Suppressor macrophage (primary cell): ENCODE measurements at places on chromosomes 16 and 17.

DNA sequence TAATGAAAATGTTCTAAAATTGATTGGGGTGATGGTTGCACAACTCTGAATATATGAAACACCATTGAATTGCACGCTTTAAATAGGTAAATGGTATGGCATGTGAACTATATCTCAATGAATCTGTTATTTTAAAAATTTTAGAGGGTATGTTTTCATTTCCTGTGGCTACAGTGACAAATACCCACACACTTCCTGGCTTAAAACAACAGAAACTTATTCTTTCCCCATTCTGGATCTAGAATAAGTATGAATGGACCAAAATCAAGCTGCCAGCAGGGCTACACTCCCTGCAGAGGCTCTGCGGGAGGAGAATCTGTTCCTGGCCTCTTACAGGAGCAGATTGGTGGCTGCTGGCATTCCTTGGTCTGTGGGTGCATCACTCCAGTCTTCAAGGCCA, 11.3 kb upstream of the PECAM1 start:
- peak; percentile 48 for DNase-seq

GRCh38 chr16:19113577-19114358, at the start of gene ITPRIPL2:
ITPRIPL2 (plus strand) TSS chr16:19113964; CDS start chr16:19114462, 498 bp downstream.
- peak; percentile 89 for DNase-seq

GRCh38 chr16:20987049-20987448, 86.5 kb downstream of the LYRM1 start:
- DNase-seq = no peak

- no peak for DNase-seq
These were observed 216.5 kb downstream of the TMEM114 start for GRCh38 chr16:8373676-8374431.

- no peak for DNase-seq
These were observed 16.4 kb downstream of the SLC5A10 start for GRCh38 chr17:18968345-18968744.

DNA sequence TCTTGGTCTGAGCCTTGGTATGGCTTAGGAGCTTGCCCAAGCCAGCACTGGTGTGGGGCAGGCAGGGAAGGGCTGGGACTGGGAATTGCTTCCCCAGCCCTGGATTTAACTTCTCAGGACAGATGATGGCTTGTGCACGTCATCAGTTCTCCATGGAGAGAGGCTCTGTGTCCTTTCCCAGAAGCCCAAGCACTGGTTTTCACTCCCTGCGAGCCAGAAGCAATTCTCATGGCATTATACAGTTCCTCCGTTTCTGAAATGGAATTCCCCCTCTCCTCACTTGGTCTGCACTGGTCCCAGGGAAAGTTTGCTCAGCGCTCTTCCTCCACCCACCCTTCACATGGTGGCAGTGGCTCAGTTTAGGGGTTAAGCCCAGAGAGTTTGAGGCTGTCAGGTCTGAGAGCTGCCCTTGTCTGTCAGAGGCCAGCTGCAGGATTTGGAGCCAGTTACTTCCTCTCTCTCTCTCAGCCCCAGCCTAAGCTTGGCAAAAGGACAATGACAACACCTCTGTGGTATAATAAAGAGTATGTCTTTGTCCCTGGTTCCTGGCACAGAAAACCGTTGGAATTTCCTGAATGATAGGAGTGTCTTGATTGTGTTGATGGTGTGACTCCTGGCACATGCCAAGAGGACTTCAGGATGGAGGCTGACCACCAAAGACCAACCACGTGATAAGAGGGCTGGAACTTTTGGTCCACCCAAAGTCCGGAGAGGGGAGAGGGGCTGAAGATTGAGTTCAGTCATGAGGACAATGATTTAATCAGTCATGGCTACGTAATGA, 219.6 kb upstream of the TNRC6C start:
- DNase-seq = peak; percentile 16

- DNase-seq = no peak
These were observed 55.0 kb upstream of the MEAK7 start for GRCh38 chr16:84559311-84559932.

GRCh38 chr17:30992551-30992950, 21.7 kb downstream of the RNF135 start:
- no peak for DNase-seq

DNA sequence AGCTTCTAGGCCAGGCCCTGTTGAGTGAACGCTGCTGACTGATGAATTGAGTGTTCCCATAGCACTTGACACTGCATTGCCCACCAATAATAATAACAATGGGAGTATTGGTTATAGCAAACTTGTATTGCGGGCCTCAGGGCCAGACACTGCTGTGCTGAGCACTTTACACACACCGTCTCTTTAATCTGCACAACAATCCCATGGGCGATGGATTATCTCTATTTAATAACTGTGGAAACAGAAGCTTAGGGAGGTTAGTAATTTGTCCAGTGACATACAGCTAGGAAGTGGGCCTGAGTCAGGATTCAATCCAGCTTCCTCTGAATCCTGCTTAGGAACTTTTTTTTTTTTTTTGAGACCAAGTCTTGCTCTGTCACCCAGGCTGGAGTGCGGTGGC, 11.2 kb downstream of the ARHGAP23 start:
- DNase-seq = no peak

GRCh38 chr16:56399486-56399885, 25.9 kb downstream of the AMFR start:
- DNase-seq = no peak

- DNase-seq = no peak
These were observed 218.7 kb upstream of the AXIN2 start for GRCh38 chr17:65780111-65780510.

DNA sequence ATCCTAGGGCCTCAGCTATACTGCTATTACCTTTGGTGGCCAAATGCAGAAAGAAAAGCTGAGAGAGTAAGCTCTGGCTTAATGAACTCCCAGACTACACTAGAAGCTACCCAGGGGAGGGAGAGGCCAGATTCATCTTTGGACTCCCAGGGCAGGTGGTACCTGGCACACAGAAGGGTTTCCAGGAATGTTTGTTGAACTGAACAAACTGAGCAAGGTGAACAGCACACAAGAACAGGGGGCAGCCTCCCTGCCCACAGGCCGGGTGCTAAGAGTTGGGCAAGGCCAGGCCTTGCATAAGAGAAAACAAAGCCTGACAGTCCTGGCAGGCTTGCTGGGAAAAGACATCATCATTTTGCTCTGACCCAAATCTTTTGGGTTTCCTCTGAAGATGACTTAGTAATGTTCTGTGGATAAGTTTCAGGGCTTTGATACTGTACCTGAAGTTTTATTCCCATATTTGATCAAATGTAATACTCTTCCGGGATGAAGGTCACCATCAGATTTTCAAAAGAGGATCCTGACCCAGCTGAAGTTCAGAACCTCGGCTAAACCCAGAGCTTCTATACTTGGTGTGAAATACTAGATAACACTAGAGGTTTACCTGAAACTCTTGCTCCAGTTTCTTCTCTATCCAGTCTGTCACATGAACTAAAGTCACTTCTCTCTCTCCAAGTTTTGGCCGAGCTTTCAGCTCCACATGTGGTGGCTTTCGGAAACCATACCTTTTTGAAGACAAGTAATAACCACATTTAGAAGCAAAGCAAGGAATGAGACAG, 20.5 kb upstream of the ERN1 start:
- peak; percentile 36 for DNase-seq

DNA sequence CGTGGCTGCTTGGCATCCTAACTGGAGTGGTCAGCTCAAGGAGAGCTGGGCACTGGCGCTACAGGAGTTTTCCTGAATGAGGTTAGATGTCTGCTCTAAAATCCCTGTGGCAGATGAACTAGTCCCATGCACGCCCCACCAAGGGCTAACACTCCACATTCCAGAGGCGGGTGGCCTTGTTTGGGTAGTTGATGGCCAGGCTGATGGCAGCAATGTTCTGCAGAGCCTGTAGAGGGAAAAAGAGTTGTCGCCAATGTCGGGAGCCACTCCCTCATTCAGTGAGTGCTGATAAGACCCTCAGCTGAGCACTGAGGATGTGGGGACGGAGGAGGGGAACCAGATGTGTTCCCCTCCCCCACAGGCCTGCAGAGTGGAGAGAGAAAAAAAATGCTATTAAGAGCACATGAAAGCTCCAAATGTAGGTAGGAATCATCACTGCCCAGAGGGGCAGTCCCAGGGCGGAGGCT, 42.5 kb upstream of the ATP2A3 start:
- DNase-seq = no peak

GRCh38 chr17:75135452-75135851, 3.9 kb upstream of the NT5C start:
- DNase-seq = no peak

GRCh38 chr17:10574324-10574723, 24.9 kb upstream of the MYH2 start:
- no peak for DNase-seq

GRCh38 chr16:25413975-25414374, 156.3 kb upstream of the ZKSCAN2 start:
- no peak for DNase-seq

DNA sequence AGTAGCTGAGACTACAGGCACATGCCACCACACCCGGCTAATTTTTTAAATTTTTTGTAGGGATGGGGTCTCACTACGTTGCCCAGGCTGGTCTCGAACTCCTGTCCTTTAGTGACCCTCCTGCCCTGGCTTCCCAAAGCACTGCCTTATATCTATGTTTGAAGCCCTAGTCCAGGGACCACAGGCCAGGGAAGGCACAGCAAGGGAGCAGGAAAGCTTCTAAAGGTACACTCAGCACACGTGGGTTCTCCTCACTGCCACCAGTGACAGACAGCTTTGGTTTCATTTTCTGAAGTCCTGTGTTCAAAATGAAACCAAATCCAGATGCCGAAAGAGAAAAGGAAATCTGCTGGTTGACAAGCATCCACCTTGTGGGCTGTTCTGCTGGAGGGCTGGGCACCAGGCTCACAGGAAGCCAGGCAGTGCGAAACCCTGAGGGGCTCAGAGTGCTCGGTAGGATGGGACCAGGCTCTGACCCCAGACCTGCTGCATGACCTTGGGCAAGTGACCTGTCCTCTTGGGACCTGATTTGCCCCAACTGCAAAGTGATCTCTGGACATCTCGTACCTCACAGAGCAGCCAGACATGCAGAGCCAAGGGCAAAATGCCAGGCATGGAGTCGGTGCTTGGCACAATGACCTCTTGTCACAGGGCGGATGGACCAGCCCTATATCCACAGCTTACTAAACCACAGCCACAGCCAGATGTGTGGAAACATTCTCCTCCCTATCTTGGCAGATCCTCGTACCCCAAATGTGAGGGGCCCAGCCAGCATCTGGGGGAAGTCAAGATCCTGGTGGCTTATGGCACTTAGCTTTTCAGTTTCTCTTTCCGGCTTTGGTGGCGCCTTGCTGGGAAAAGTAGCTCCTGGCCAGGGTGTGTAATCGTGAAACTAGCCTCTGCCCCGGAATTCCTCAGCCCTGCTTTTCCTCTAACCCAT, 2.8 kb upstream of the SOCS1 start:
- DNase-seq = no peak

GRCh38 chr16:2919511-2920255, 8.0 kb downstream of the FLYWCH1 start:
- DNase-seq = peak; percentile 75

DNA sequence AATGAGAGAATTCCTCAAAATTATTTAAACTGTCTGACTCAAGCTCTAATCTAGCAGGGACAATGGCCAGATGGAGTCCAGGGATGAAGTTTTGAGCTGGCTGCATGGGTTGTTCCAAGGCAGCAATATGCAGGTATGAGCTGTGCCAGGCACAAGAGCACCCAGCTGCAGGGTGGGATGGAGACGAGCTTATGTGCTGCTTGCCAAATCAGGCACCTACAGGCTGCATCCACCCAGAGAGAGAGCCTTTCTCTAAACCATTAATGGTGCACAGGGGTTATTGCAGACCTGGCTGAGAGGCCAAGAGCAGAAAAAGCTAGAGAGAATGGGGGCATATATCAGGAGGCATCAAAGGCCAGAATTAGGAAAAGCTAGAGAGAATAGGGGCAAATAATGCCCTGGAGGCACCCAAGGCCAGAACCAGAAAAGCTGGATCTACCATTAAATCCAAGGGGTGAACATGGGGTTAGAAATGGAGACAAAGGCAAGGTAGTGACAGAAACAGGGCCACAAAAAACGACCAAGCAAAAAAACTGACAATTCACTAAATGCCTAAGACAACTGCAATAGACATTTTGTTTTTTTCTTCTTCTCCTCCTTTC, 11.0 kb downstream of the KRT33A start:
- no peak for DNase-seq

GRCh38 chr17:74089869-74090464, 113.5 kb upstream of the RPL38 start:
- peak; percentile 90 for DNase-seq

DNA sequence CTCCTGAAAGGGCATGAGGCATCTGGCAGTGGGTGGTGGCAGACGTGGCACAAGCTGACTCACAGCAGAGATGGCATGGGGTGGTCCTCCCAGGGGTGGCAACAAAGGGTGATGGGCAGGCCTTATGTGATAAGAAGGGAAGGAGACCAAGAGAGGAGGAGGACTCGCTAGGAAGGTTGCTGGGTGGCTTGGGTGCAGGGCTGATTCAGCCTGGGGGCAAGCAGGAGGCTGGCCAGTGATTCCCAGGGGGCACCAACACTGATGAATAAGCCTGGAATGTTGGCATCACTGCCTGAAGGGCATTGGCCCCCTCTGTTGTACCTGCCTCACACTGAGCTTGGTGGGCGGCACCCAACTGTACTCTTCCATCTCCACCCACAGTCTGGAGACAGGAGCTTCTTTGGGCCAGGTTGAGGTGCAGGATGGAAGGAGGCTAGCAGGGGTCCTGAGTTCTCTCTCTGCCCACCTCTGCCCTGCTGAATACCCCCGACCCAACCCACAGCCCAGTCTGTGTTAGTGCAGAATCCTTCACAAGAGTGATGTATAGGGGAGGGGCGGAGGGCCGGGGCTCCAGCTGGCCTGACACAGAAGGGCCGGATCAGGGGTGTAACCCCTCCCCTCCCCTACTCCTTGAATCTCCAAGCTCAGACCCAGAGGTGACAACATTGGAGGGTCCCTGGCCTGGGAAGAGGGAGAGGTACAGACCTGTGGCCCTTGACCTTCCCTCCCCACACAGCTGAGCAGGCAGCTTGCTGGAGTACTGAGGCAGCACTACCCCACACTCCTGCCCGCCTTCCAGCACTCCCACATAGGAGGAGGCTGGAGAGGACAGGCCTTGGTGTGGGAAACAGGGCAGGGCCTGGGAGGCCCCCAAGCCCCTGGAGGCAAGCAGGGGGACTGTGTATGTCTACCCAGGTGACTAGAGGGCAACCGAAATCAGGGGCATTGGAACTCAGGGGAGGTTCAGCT, 2.6 kb downstream of the STAC2 start:
- DNase-seq = no peak

GRCh38 chr17:72033334-72033733, 87.5 kb upstream of the SOX9 start:
- no peak for DNase-seq

- no peak for DNase-seq
These were observed 406.2 kb upstream of the PSMD7 start for GRCh38 chr16:73890186-73891128.
